Frontal cortex (tissue), 4 donors: ENCODE measurements at places on chromosomes 16 and 17. TPM values are rescaled to one million over a fixed set of nuclear protein-coding genes. Genes with fewer than 3 reads are reported as not detected.

DNA sequence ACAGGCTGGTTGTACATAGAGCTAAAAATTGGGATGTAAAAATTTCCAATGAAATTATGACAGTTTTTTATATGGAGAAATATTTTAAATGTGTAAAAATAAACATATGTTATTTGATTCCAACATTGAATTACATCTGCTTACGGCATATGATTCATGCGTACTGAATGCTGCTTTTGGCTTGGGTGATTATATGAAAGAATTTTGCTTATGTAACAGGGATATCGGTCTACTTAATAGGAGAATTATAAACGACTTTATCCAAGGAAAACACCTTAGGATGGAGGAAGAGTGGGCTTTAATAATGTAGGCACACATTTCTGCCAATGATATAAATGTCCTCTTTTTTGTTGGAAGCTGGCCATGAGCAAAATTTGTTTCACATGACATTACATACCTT, 197.3 kb upstream of the GOT2 start:
- no peak for DNase-seq

OR4D1 gene
- under 0.01 TPM for total RNA-seq

CLDN9 gene
- not detected for total RNA-seq

DNA sequence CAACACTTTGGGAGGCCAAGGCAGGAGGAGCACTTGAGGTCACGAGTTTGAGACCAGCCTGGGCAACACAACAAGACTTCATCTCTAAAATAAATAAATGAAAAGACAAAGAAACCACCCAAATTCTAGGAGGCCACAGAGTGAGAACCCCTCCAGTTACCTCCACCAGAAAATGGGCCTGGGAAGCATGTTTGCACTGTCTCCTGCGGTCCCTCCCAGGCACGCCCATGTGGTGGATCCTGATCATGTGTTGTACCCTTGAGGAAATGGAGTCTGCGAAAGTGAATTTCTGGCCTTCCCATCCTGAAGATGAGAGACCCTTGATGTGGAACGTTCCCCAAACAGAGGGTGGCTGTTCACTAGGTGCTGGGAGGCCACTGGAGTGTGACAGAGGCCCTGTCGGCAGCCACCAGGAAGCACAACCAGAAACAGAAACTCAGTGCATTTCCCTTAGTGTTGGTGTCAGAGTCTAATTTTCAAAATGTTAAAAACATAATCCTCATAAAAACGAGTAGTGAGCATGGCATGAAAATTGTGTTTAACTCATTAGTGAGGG, 19.2 kb upstream of the USP22 start:
- no peak for DNase-seq

DNA sequence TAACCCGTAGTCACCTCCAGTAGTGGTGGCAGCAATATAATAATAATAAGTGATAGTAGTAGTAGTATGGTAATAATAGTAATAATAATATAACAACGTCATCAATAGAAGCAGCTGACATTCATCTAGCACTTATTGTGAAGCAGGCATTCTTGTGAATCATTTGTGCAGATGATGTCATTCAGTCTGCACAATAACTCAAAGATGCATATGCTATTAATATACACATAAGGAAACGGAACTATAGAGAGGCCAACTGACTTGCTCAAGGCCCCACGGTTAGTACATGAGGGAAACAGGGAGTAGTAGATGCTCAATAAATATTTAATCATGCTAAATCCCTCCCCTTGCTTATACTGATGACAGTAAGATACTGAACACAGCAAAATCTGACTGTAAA, 35.4 kb upstream of the GAN start:
- DNase-seq = no peak

DNA sequence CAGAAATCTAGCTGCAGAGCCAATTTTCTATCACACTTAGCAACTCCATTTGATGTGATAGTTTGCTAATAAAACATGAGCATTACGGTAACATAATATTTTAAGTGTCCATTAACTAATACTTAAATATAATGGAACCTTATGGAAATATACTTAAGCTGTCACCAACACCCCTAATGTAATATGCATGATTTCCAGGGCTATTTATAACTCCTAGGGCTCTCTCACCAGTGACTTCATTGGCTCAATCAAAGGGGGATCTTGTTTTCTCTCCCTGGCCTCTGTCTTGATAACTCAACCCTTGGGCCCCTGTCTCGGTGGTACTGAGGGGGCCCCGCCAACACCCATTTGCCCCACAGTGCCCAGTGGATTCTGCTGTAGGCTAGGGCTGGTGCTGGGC, 170.4 kb downstream of the SALL1 start:
- DNase-seq = no peak

DNA sequence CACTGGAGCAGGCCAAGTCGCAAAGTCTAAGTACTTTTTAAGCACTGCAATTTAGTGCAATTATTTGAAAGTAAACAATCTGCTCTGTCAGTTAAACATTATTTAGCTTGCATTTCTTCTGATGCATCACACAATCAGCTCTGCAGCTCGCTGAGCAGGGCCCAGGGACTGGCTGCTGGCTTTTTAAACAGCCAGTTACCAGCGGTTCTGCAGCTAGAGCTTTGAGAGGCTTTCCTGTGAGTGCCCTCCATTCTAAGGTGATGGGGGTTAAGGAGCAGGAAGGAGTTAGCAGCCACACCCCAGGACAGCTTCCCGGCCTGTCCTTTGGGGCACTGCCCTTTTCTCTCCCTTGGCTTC, 154.3 kb downstream of the SALL1 start:
- DNase-seq = no peak

- DNase-seq = no peak
These were observed 178.4 kb downstream of the IRF8 start for GRCh38 chr16:86077243-86077940.

DNA sequence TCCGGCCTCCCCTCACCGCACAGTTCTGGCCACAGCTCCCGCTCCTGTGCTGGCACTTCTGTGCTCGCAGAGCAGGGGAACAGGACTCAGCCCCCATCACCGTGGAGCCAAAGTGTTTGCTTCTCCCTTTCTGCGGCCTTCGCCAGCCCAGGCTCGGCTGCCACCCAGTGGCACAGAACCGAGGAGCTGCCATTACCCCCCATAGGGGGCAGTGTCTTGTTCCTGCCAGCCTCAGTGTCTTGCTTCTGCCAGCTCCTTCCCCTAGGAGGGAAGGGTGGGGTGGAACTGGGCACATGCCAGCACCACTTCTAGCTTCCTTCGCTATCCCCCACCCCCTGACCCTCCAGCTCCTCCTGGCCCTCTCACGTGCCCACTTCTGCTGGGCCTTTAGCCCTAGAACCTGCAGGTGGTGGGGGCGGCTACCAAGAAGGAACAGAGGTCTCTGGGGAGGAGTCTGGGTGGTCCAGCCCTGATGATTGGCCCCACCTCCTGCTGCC, 645 bp upstream of the ELMO3 start:
- DNase-seq = peak; percentile 78

GRCh38 chr16:89049484-89050118, 44.1 kb upstream of the ACSF3 start:
- DNase-seq = peak; percentile 58

KRT27 gene
- not detected for total RNA-seq

TEKT1 gene
- 0.41 TPM for total RNA-seq

- DNase-seq = no peak
These were observed 13.0 kb downstream of the NMRAL1 start for GRCh38 chr16:4461250-4462085.

DNA sequence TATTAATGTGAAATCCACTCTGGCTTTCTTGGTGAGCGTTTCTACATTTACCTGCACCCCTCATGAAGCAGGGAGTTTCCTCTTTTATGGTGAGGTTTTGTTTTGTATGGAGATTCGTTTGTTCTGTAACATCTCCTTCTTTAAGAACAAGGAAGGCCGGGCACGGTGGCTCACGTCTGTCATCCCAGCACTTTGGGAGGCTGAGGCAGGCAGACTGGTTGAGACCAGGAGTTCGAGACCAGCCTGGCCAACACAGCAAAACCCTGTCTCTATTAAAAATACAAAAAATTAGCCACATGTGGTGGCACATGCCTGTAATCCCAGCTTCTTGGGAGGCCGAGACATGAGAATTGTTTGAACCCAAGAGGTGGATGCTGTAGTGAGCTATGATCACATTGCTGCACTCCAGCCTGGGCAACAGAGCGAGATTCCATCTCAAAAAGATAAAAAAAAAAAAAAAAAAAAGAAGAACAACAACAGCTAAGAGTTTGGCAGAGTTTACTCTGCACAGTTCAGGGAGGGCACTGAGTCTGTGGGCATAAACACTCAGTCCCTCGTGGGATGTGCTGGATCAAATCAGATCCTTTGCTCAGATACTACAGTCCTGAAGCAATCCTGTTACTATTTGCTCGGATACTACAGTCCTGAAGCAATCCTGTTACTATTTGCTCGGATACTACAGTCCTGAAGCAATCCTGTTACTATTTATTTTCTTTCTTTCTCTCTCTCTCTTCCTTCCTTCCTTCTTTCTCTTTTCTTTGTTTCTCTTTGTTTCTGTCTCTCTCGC, 28.9 kb downstream of the ADCY9 start:
- DNase-seq = no peak

- no peak for DNase-seq
These were observed 17.6 kb downstream of the NUP93 start for GRCh38 chr16:56747486-56748045.

- DNase-seq = no peak
These were observed 119.2 kb upstream of the PMFBP1 start for GRCh38 chr16:72291121-72291520.

CDH16 gene
- not detected for total RNA-seq

DNA sequence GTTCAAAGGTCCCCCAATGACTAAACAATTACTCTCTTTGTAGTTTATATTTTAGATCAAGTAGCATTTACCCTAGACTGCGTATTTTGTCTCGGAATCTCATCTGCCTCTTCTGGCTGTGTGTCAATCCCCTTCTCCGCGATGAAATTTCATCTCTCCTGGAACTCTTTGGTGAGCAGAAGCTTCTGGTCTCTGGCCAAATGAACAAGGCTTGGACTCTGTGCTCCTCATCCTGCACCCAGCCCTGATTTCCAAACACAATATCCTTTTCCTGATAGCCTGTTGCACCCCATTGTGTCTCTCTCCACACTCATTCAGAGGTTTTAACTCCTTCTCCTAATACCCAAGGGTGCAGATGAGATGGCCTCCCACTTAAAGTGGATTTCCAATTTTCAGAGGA, 609.4 kb upstream of the CDH5 start:
- no peak for DNase-seq

GRCh38 chr17:27489045-27489715, 32.9 kb downstream of the KSR1 start:
- no peak for DNase-seq

DNA sequence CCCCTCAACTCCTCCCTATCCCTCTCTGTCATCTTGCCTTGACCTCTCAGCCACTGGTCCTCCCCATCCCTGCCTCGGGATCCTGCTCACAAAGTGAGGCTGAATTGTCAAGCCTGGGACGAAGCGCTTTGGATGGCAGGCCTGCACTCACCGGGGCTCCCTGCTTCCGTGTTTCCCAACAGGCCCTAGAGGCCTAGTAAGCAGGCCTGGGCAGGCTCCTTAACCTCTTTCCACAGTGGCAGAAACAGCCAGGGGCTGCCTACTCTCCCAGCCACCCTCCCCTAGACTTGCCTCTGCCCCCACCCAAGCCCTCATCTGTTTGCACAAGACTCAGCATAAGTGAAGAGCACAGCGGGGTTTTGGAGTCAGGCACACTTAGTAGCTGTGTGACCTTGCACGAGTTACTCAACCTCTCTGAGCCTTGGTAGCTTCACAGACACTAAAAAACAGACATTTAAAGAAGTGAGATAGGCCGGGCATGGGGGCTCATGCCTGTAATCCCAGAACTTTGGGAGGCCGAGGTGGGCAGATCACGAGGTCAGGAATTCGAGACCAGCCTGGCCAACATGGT, 5.0 kb upstream of the FADS6 start:
- DNase-seq = no peak

GRCh38 chr17:62933501-62934385, 32.3 kb upstream of the TANC2 start:
- no peak for DNase-seq

NPIPB12 gene
- total RNA-seq = 24.5 TPM

DNA sequence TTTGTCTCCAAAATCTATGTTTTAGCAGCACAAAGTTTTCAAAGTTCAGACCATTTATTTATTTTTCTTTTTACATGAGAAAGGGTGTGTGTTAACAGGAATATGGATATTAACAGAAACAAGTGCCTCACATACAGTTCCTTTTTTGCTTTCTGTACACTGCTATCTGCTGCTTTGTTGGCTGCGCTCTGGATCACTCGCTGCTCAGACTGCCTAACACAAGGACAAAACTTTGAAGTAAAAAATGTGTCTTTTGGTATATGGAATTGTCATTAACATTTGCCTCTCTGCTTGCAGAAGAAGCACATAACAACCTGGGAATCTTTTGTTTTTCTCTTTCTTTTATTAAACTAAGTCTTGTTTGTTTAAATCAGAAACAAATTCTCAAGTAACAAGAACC, 262.8 kb downstream of the ZFHX3 start:
- no peak for DNase-seq

COX6A2 gene
- total RNA-seq = not detected

GRCh38 chr16:75343286-75343685, 90.0 kb downstream of the CFDP1 start:
- no peak for DNase-seq

SYCE1L gene
- 1.2 TPM for total RNA-seq

PRAC2 gene
- not detected for total RNA-seq

PYY gene
- not detected for total RNA-seq

DNA sequence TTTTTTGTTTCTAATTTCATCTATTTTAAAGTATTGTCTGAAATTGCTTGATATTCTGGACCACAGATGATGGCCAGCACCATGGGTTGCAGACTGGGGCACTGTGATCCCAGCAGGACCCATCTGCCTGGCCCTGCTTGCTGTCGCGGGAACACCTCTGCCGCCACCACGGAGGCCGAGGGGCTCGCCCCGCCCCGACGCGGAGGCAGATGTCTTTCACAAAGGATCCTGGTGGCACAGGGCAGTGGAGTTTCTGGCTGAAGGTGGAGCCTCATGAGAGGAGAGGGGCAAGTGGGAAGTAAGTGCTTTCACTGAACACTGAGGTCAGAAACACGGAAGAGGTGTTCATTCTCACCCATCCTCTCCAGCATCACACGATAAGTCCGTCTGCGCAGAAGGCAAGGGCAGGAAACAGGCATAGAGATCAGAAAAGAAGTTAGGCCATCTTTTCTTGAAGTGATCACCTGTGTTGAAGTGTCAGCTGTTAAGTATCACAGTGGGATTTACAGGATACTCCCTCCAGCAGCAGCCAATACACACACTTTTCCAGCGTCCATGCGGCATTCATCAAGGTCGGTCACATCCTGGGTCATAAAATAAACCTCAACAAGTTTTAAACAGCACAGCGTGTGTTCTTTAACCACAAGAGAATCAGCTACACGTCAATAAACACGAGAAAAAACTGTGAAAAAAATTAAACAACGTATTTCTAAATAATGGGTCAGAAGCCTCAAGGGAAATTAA, 194.5 kb downstream of the RPTOR start:
- DNase-seq = no peak

LDHD gene
- total RNA-seq = 2.0 TPM

CCDC47 gene
- 49.3 TPM for total RNA-seq

GRCh38 chr17:78247304-78247703, 15.9 kb downstream of the TMEM235 start:
- DNase-seq = no peak

NKD1 gene
- 2.4 TPM for total RNA-seq

GRCh38 chr17:79304884-79305283, 230.3 kb downstream of the ENGASE start:
- no peak for DNase-seq

SREBF1 gene
- total RNA-seq = 17.5 TPM

MRC2 gene
- 13.5 TPM for total RNA-seq

- DNase-seq = no peak
These were observed 563 bp downstream of the ZCCHC14 start for GRCh38 chr16:87492291-87492630.

SLC47A1 gene
- 4.9 TPM for total RNA-seq
